Ecto neural progenitor cell (in vitro differentiated cells): ENCODE measurements at places on chromosomes 12 and 14.

DNA sequence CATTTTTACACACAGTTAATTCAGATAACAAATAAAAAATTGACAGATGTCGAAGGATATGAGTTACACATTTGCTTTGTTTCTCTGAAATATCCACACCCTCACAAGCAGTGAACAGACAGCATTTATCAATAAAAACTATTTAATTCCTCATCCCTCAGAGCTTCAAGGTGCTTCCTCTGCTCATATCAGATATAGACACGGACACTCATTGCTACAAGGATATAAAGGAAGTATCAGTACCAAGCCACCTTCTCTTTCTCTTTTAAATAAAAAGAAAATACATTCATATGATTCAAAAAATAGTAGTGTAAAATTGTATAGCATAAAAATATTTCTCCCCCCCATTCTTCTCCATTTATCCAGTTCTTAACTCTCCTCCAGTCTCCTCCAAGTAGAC lies 21.9 kb upstream of the MAGOHB start:
- no peak for DNase-seq

DNA sequence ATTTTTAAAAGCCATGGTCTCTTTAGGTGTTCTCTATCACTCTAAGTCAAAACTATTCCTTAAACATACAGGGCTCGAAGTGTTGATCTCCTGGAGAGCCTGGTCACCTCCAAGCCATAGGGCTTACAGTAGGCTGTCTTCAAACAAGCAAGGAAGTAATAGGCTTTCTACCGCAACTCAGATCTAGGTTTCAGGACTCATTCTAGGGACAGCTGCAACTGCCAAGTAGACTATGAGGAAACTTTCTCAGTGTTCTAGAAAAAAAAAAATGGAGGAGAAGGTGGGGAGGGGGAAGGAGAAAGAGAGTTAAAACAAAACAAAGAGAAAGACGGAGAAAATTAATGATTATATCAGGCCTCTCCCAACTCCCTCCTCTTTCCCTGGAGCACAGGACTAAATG lies 106.9 kb upstream of the ETV6 start:
- no peak for DNase-seq

DNA sequence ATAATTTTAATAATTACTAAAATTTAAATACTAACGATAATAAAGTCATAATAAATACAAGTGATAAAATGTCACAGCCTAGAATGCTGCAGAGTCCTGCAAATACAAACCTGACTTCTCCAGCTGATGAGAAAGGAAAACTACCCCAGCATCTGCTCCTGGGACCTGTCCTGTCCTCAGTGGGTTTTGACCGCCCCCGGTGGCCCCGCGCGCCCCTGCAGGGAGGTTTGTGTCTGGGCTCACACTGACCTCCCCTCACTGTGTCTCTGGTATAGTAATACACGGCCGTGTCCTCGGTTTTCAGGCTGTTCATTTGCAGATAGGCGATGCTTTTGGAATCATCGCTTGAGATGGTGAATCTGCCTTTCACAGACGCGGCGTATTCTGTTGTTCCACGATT lies 1139.4 kb downstream of the TMEM121 start:
- no peak for DNase-seq

GRCh38 chr12:32478858-32479725 lies 79.7 kb downstream of the FGD4 start:
- no peak for DNase-seq

- no peak for DNase-seq
Measured at GRCh38 chr12:91180582-91181395, 1.8 kb downstream of the DCN start.

DNA sequence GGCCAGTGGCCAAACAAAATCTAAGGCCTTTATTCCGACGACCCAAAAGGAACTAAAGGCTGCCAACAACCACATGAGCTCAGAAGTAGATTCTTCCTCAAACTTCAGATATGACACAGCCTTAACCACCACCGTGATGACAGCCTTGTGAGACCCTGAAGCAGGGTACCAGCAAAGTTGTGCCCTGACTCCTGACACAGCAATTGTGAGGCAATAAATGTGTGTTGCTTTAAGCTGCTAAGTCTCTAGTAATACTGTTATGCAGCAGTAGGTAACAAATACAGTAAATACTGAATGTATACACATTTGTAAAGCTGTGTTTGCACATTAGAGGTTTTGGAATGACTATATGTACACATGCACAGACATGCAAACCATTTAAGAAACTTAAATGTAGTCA lies 10.7 kb upstream of the SLC6A13 start:
- DNase-seq, result no peak

- peak; percentile 42 for DNase-seq
Measured at GRCh38 chr12:5088586-5089264, 45.0 kb downstream of the KCNA5 start.

- peak; percentile 24 for DNase-seq
Measured at GRCh38 chr14:101498526-101498860, 62.8 kb upstream of the DIO3 start.

DNA sequence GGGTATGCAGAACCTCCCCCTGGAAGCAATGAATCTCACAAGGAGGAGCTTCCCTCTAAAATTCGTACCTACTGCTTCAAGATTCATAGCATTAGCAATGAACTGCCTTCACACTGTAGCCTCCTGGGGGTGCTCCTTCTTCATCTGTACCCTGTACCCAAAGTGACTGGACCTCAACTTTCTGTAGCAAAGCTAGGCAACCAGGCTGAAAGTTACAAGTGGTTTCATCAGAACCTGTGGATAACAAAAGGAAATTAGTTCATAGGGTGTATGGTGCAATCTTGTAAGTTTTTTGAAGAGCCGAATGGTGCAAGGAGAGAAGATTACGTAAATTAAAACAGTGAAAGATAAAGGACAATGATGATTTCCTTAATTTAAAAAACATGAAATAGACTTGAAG lies 1541.7 kb upstream of the FLRT2 start:
- DNase-seq, result no peak

- no peak for DNase-seq
Measured at GRCh38 chr14:91280129-91280528, 35.6 kb upstream of the GPR68 start.

GRCh38 chr14:105200074-105200473 lies 19.0 kb upstream of the NUDT14 start:
- no peak for DNase-seq

GRCh38 chr14:53295985-53296582 lies 143.0 kb upstream of the DDHD1 start:
- DNase-seq, result no peak

DNA sequence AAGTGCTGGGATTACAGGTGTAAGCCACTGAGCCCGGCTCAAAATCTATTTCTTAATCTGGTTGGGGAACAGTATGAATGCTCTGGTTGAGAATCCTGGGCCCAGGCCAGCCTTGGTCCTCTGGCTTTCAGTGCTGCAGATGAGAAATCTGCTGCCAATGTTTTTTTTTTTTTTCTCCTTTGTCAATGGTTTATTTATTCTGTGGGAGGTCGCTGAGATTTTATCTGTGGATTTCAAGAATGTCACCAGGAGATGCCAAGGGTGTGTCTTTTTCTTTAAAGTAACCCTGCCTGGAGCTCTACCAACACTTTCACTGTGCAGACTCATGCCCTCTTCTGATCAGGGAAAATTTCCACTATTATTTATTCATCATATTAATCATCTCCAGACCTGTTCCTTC lies 3.6 kb downstream of the SLC25A29 start:
- no peak for DNase-seq

- DNase-seq, result no peak
Measured at GRCh38 chr12:67764055-67764454, 115.5 kb downstream of the DYRK2 start.

- no peak for DNase-seq
Measured at GRCh38 chr12:24227551-24227950, 278.1 kb upstream of the SOX5 start.

GRCh38 chr12:57156701-57157403 lies 9.4 kb upstream of the LRP1-AS start:
- no peak for DNase-seq

GRCh38 chr14:104669697-104670096 lies 19.7 kb upstream of the INF2 start:
- DNase-seq, result no peak

GRCh38 chr12:5307065-5307464 lies 124.8 kb upstream of the NTF3 start:
- no peak for DNase-seq

GRCh38 chr12:82522762-82523161 lies 163.9 kb upstream of the TMTC2 start:
- DNase-seq, result no peak

GRCh38 chr14:84432676-84433075 lies 1097.3 kb upstream of the FLRT2 start:
- no peak for DNase-seq

DNA sequence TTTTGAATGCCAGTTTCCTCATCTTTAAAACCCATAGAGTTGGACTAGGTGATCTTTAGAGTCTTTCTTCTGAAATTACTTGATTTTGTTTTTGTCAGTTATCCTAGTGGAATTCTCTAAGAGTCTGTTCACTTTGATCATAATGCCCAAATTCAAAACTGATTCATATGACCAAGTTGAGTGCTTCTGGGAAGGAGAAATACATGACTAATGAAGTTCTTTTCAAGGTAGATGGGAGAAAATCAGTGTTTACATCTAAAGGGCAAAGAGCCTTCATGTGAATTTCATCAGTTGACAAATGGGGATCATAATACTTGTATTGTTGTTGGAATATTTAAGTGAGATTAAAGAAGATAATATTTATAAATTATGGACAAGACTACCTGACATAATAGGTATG lies 53.2 kb downstream of the ERC1 start:
- no peak for DNase-seq

GRCh38 chr14:69049675-69050074 lies 70.6 kb upstream of the ACTN1 start:
- no peak for DNase-seq

DNA sequence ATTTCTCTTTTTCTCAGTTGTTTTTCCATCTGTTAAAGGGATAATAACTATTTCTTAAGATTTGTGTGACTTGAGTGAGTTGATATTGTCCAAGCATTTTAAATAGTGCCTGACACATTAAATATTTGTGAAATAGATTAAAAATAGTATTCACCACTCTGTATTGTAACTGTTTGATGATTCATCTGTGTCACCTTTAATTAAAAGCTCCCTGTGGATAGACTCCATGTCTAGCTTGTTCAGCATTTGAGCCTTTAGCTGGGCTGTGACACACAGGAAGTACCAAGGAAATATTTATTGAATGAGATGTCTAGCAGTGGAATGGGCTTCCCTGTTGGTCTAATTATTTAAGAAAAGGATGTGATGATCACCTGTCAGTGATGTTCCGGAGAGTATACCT lies 1.8 kb upstream of the GLIPR1L2 start:
- no peak for DNase-seq

DNA sequence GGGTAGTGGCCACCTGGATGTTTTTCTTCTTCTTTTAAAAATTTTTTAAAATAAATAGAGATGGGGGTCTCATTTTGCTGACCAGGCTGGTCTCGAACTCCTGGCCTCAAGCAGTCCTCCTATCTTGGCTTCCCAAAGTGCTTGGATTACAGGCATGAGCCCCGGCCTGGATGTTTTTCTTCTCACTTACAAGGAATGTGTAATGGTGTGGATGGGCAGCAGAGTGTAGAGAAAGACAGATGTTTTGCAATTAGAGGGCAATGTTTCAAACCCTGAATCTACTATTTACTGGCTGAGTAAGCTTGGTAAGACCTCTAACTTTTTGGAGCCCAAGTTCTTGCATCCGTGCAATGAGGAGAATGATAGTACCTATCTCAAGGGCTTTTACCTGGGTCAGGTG lies 48.1 kb downstream of the ADCK1 start:
- DNase-seq, result no peak

DNA sequence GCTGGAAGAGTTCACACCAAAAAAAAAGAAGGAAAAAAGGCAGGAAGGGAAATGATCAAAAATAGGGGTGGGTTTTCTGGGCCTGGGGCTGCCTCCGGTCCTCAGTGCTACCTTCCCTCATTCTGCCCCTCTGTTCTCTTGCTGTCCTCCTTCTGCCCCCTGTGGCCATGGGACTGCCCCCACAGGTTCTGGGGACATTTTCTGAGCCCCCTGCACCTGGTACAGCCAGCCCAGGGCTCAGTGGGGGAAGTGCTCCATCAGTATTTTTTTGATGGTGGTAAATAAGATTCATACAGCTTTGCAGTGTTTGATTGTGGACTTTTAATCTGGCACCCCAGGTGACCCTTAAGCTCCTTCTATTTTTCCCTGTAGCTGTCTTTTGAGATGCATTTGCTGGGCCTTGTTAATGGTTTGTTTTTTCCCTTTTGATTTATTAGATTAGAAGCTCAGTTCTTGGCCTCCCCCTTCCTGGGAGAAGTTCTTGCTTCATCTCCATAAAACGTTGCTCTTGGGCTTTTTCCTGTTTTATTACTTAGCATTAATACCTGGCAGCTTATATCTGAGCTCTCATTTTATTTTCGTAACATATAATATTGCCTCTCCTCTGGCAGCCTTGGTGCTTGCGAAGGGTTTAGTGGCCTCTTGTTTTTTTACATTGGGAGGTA lies 43.1 kb downstream of the CHST11 start:
- no peak for DNase-seq

- DNase-seq, result peak; percentile 24
Measured at GRCh38 chr14:99146616-99147365, 125.2 kb downstream of the BCL11B start.

DNA sequence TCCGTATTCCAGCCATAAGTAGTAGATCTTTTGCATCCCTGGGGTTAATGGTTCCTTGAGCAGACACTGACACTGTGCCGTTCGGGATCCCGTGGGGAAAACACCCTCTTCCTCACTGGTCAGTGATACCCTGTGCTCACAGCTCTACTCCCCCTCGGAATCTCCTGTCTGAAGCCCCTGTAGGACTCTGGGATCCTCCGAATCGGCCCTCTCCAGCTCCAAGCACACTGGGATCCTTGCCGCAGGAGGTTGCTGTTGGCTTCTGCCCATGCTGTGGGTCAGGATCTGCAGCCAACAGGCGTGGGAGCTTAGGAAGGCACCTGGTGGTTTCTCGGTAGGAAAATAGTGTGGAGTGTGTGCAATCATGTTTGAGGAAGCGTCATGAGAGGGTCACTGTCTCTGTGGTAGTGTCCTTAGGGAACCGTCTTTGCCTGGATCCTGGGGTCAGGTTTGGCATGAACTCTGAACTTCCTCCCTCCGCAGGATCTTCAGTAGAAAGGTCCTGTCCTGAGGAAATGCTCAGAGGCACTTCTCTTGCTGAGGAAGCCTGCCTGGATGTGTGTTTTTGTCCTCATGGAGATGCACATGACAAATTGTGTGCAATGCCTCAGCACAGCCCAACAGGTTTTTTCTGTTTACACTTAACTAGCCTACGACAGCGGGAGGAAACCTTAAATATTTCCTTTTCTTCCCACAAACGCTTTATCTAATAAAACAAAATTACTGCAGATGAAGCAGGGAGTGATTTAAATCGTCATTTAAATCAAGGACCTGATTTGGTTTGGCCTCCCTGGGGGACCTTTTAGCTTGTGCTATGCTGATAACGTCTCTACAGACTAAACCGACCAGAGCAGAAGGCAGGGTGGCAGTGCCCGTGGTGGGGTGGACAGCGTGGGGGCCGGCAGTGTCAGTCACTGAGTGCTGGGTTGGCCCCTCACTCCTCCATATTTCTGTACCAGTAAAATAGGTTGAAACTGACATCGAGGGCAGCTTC lies 18.7 kb downstream of the FBXL14 start:
- DNase-seq, result no peak

- DNase-seq, result peak; percentile 39
Measured at GRCh38 chr14:94110552-94111181, at the start of gene IFI27. TSS of gene IFI27 (plus strand) at chr14:94110736.

- DNase-seq, result no peak
Measured at GRCh38 chr14:84767434-84767833, 762.5 kb upstream of the FLRT2 start.

- DNase-seq, result no peak
Measured at GRCh38 chr12:54045868-54046521, 7.6 kb upstream of the HOXC4 start.
